ENCODE measurements at places on chromosomes 1 and 21.

DNA sequence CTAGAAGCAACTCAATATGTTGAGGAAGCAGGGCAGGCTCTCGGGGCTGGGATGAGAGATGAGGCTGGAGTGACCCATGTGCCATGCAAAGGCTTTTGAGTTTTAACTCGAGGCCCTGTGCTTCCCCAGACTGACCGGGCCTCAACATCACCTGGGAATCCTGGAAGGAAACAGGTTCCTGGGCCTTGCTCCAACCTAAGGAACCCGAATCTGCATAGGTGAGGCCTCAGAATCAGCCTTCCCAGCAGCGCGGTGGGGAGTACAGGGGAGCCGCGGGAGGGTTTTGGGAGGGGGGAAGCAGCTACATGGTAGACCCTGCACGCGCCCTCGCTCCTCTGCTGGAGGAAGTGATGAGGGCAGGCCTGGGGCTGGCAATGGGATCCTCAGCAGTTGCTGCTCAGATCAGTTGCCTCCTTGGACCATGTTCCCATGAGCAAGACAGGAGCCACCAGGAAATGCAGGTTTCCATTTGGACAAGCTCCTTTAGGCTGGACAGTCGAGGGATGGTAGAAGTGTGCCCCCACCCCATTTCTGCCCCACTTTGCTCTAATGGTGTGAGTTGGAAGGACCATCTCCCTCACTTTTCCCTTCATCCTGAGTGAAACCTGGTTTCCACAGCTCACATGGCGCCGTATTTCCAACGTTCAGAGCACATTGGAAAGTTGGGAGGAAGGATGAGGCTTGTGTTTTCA lies 4.5 kb upstream of the KIAA1614 start:
- no peak for DNase-seq

DNA sequence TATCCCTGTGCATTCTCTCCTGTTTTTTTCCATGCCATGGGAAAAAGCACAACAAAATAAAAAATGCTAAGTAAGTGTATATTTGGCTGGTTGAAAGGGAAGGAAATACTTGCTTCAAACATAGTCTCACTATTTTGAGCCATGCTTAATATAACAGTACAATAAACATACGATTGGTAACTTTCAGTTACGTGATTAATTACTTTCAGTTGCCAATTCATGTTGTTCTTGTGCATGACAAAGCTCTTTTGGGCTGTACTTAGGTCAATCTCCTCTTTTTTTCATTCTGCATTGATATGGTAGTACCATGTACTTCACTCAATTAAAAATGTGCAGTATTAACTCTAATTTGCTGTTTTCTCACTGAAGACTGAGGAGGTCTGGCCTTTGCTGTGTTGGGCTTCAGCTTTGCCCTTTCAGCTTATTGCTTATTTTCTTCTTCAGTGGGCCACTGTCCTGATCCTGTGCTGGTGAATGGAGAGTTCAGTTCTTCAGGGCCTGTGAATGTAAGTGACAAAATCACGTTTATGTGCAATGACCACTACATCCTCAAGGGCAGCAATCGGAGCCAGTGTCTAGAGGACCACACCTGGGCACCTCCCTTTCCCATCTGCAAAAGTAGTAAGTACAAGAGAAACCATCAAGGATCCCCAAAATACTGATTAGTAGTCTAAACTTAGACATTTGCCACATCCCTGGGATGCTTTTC lies 2.7 kb downstream of the C4BPB start:
- DNase-seq = no peak

GRCh38 chr1:197441999-197442414 lies 174.0 kb downstream of the CRB1 start:
- no peak for DNase-seq

DNA sequence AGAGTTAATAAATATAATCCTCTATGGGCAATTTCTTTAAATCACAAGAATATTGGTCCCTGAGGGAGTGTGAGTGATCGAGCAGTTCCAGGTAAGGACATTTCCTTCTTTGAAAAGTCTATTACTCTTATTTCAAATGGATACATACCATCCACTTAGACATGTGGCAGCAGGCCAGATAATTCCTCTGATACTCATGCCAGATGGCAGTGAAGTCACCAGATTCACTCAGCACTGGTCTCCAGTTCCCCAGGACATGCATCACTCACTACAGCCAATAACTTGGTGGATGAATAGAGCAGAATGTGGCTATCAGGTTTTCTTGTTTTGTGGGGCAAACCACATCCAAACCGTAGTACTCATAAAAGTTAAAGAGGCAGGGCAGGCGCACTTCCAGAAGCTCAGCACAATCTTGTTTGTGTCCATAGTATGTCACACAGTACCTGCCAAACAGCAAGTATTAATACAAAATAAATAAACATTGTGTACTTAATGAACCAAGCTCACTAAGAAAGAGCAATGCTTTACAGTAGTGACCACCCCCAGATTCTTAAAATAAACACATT lies 74.2 kb upstream of the CD53 start:
- DNase-seq = no peak

GRCh38 chr1:41856944-41857285 lies 61.8 kb downstream of the HIVEP3 start:
- DNase-seq = no peak

DNA sequence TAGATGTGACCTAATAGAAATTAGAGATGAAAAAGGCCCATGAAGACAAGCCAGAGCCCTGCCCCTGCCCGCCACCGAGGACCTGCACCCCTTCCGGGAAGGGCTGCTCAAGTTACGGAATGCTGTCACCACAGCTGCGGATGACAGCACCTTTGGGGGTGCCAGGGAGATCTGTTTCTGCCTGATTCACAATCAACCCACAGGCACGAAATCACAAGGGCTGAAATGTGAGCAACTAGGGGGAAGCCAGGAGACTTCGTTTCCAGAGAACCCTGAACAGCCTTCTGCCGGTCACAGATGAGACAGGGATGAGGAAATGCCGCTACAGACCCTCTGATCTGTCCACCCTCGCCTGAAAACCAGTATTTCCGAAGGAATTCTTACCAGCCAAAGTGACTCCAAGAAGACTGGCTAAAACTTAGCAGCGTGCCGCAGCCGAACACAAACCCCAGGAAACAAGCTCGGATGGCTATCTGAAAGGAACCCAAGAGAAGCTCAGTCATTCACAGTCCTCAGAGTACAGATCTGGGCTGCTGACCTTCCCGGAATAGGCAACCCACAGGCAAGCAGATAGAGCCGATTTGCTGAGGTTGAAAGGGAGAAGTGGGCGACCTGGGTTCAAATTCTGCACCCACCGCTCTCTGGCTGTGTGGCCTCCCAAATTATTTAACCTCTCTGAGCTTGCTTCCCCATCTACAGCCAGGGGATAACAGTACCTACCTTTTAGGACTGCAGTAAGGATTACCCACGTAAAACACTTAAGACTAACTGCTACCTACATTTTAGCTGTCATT lies 1.1 kb downstream of the ICMT start:
- no peak for DNase-seq

GRCh38 chr21:34803782-34804370 lies 135.1 kb downstream of the CLIC6 start:
- no peak for DNase-seq

- no peak for DNase-seq
Measured at GRCh38 chr1:181711820-181712219, 228.5 kb downstream of the CACNA1E start.

GRCh38 chr1:165793951-165794350 lies 25.3 kb upstream of the TMCO1 start:
- DNase-seq = no peak

GRCh38 chr1:155218854-155219591 lies 10.5 kb downstream of the MTX1 start:
- peak; percentile 60 for DNase-seq

DNA sequence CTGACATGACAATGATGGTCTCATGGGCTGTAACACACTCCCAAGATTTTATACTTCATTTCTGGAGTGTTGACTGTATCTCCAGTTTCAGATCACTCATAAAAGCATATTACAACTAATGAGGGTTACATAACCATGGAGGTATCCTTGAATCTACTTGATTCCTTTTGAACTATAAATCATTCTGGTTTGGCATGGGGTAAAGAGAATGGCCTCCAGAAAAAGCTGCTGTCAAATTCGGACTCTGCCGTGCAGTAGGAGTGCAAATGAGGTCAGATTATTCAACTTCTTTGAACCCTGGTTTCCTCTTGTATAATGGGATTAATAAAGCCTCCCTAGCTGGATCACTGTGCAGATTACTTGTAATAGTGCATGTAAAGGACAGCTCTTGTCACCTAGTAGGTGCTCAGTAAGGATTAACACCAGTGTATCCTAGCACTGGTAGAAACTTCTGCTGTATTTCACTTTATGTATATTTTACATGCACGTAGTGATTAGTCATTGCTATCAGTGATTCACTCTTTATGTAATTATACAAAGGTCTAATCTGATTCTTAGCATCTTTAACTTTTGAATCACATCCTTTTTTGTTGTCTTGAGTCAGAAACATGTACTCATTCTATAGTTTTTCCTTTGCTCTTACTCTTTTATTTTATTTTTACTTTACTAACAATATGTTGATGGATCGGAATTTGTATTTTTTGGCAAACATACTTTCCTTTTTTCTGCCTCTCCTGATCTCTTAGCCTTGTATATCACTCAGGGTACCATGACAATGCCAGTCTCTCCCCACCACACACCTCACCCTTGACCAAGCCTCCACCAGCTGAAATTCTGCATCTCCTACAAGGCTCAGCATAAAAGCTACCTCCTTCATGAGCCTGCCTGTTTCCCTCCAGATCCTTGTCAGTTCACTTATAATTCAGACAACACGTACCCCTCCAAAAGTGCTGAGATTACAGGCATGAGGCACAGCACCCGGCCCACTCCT lies 3.2 kb downstream of the LRRC8C start:
- DNase-seq = peak; percentile 46

- DNase-seq = no peak
Measured at GRCh38 chr1:30043256-30043655, 680.1 kb downstream of the MATN1 start.

GRCh38 chr1:4978660-4979390 lies 324.4 kb downstream of the AJAP1 start:
- no peak for DNase-seq

DNA sequence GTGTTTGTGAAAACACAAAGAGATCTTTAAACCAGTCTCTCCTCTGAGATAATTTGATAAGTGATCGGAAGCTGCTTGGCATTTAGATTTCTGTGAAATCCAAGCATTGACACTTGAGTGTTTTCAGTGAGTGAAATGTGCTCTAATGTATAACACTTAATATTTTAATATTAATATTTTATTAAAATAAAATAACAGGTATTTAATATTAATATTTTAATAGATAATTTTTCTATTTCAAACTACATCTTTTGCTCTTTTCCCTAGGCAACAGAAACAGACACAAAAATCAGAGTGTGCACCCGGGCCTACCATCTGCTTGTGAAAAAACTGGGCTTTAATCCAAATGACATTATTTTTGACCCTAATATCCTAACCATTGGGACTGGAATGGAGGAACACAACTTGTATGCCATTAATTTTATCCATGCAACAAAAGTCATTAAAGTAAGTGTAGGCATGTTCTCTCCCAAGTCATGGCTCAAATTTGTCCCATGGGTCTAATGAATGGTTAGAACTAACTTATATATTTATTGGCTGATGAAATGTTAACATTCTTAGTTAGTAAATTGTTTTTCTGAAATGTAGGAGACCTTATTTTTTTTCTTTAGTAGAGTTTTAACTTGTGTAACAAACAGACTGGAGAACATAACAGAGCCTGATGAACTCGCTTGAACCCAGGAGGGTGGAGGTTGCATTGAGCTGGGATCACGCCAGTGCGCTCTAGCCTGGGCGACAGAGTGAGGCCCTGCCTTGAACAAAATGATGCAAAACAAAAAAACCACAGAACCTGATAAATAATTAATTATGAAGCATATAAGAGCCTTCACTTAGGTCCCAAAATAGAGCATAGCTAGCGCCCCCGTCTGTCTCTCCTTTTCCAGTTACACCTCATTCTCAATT lies 55.2 kb downstream of the MTR start:
- DNase-seq = no peak

DNA sequence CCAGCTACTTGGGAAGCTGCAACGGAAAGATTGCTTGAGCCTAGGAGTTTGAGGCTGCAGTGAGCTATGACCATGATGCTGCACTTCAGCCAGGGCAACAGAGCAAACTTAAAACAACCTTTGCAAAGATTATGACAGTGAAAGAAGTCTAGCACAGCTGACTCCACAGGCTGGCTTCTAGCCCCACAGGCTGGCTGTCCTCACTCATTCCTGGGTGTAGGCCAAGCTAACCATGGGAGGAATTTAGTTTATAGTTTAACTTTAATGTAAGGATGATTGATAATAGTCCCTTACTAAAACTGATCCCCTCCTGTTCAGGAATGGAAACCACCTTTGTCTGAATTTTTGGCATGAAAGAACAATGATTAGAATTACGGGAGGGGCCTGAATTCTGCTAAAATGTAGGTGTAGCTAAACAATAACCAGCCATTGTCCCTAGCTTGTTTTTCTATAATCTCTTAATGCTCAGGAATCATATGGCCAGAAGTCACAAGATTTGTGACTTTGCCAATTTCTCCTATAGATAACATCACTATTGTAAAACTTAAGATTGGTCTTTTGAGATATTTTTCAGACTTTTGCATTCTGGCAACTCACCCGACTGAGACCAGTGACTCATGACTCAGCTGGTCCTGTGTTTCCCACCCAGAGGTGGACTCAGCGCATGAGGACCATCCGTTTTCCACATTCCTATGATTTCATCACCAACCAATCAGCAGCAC lies 28.1 kb upstream of the SGIP1 start:
- no peak for DNase-seq

DNA sequence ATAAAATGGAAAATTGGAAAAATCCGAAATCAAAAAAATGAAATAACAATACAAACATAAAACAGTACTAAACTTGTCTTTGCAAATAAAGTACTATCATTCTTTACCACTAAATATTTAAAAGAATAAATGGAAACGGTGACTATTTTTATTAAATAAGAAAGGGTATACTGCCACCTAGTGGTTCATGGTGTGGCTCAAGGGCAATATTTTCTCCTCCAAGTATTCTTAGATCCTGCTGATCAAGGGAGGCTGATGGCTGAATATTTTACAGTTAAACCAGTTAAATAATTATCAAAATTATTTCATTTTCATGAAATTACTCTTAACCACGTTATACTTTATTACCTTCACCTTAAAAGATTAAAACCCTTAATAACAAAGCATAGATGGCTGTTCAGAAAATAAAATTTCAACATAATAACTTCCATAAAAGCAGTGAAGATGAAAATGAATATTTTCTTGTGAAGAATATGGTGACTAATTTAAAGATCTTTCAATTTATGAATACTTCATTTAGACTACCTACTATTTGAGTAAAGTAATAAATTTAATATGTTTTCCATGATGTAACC lies 1793.9 kb downstream of the NCAM2 start:
- peak; percentile 42 for DNase-seq

- no peak for DNase-seq
Measured at GRCh38 chr21:46604329-46604974, 430 bp downstream of the S100B start.

- no peak for DNase-seq
Measured at GRCh38 chr21:21179619-21180298, 181.6 kb downstream of the NCAM2 start.

GRCh38 chr1:152946651-152947256 lies at the start of gene SPRR5:
Gene SPRR5, plus strand, starts transcription at chr1:152947206. Its CDS starts 1,349 bp downstream, at chr1:152948555.
- no peak for DNase-seq

All from activated CD4-positive, alpha-beta T cell treated with anti-CD3 and anti-CD28 coated beads, Interleukin-2, Interleukin-6, amounts not matched to agents 100 ng/mL and 50 ng/mL, durations not matched to agents 16 hours and 8 hours (primary cell).